Pulmonary artery endothelial cell (primary cell): ENCODE measurements at places on chromosomes 3 and 15. TPM values are rescaled to one million over a fixed set of nuclear protein-coding genes. Genes with fewer than 3 reads are reported as not detected.

The TF gene
- total RNA-seq: 0.07 and 0.18 TPM in 2 replicates

The SNX22 gene
- total RNA-seq: 1.3 and 3.6 TPM in 2 replicates

The PLA2G4B gene
- total RNA-seq: 0.26 and 0.85 TPM in 2 replicates

The SH2D7 gene
- not detected in 2 replicates for total RNA-seq

The ABHD6 gene
- 5.9 and 9.0 TPM in 2 replicates for total RNA-seq

The PLS1 gene
- total RNA-seq: 3.4 TPM in 2 replicates

The PIF1 gene
- 8.8 and 14.7 TPM in 2 replicates for total RNA-seq

The ZDHHC23 gene
- 3.4 and 6.1 TPM in 2 replicates for total RNA-seq

The HIGD2B gene
- 0.07 and 0.13 TPM in 2 replicates for total RNA-seq

The DZIP1L gene
- total RNA-seq: 9.6 and 12.7 TPM in 2 replicates

The LAMB2 gene
- 470 and 504 TPM in 2 replicates for total RNA-seq

The ADGRG7 gene
- total RNA-seq: not detected in 2 replicates

The C2CD4A gene
- total RNA-seq: 0.74 and 3.2 TPM in 2 replicates

The SERINC4 gene
- not detected in 2 replicates for total RNA-seq

The NEK4 gene
- 16.4 and 25.5 TPM in 2 replicates for total RNA-seq

The ENTPD3 gene
- total RNA-seq: 0.07 TPM in 1 of 2 replicates, not detected in the other

The C3orf49 gene
- total RNA-seq: not detected in 2 replicates

The HRG gene
- not detected in 2 replicates for total RNA-seq

The DUOX1 gene
- total RNA-seq: not detected in 2 replicates

The DAZL gene
- not detected in 2 replicates for total RNA-seq

The ARGFX gene
- not detected in 2 replicates for total RNA-seq

The WDR72 gene
- total RNA-seq: not detected in 2 replicates

The B3GNT5 gene
- total RNA-seq: 23.3 and 24.9 TPM in 2 replicates

The FBLN2 gene
- total RNA-seq: 0.67 and 2.2 TPM in 2 replicates

The CDCP1 gene
- 3.7 and 6.6 TPM in 2 replicates for total RNA-seq

The ROBO1 gene
- 16.8 and 26.4 TPM in 2 replicates for total RNA-seq

The CAPN3 gene
- 0.21 and 0.26 TPM in 2 replicates for total RNA-seq

The CHMP2B gene
- 16.8 and 18.7 TPM in 2 replicates for total RNA-seq

The LZTFL1 gene
- total RNA-seq: 8.4 and 11.9 TPM in 2 replicates

The MUC20 gene
- total RNA-seq: 0.20 TPM in 1 of 2 replicates, not detected in the other

The AP3B2 gene
- total RNA-seq: not detected in 2 replicates

The SLC2A2 gene
- total RNA-seq: not detected in 2 replicates

The SLC27A2 gene
- 0.11 TPM in 1 of 2 replicates, not detected in the other for total RNA-seq

The CATSPER2 gene
- total RNA-seq: 0.33 and 1.0 TPM in 2 replicates

The SLC12A1 gene
- not detected in 2 replicates for total RNA-seq

The DPPA2 gene
- total RNA-seq: not detected in 2 replicates

The SSUH2 gene
- total RNA-seq: not detected in 2 replicates

The GCSAM gene
- not detected in 2 replicates for total RNA-seq

The HCLS1 gene
- total RNA-seq: 48.7 and 66.3 TPM in 2 replicates

The GP9 gene
- total RNA-seq: not detected in 2 replicates

The GDPGP1 gene
- total RNA-seq: 7.3 and 10.2 TPM in 2 replicates

The SLCO3A1 gene
- 1.9 and 2.3 TPM in 2 replicates for total RNA-seq

The IQCF5 gene
- total RNA-seq: not detected in 2 replicates

The SPINK8 gene
- total RNA-seq: not detected in 2 replicates

The CISH gene
- 0.28 and 0.46 TPM in 2 replicates for total RNA-seq

The XYLB gene
- 3.7 and 3.9 TPM in 2 replicates for total RNA-seq

The SPATA12 gene
- 0.04 and 0.07 TPM in 2 replicates for total RNA-seq

The FOXB1 gene
- not detected in 2 replicates for total RNA-seq

The PIK3CA gene
- total RNA-seq: 26.2 and 44.0 TPM in 2 replicates

The EPHB3 gene
- not detected in 2 replicates for total RNA-seq

The CRYBG3 gene
- 21.3 and 32.8 TPM in 2 replicates for total RNA-seq

The PLXNA1 gene
- 26.1 and 31.2 TPM in 2 replicates for total RNA-seq

The DCBLD2 gene
- 69.0 and 71.7 TPM in 2 replicates for total RNA-seq

The COL6A5 gene
- not detected in 2 replicates for total RNA-seq

The B3GALNT1 gene
- 38.7 and 41.2 TPM in 2 replicates for total RNA-seq

The BCHE gene
- total RNA-seq: under 0.01 TPM in 1 of 2 replicates, not detected in the other

The MAPKBP1 gene
- total RNA-seq: 18.5 and 25.2 TPM in 2 replicates

The BDH1 gene
- 2.5 and 3.8 TPM in 2 replicates for total RNA-seq

The GABRA5 gene
- not detected in 2 replicates for total RNA-seq

The TM6SF1 gene
- 35.1 and 46.6 TPM in 2 replicates for total RNA-seq
